NCI-H2227 treated with DMSO at 0.1 percent for 48 hours (cell line): ENCODE measurements at places on chromosomes 16 and 17.

- DNase-seq, result no peak
These were observed 45.7 kb downstream of the TMEM186 start for GRCh38 chr16:8751481-8752311.

DNA sequence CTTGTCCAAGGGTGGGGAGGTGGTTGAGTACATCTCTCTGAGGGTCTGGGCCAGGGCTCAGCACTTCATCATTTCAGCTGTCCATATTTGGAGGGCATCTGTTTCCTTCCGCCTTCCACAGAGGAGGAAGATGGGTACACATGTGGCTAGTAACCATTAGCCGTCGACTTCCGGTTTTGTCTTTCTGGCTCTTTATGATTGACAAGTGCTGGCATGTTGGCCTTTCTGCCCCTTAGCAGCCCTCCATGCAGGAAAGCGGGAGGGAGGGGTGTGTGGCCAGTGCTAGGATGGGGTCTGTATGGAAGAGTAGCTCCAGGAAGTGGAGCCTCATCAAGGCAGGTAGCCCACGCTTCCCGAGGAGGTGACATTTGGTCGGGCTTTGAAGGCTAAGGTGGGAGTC is 69.6 kb downstream of the RAI1 start:
- no peak for DNase-seq

GRCh38 chr17:82120148-82120547 is 22.1 kb upstream of the FASN start:
- no peak for DNase-seq

DNA sequence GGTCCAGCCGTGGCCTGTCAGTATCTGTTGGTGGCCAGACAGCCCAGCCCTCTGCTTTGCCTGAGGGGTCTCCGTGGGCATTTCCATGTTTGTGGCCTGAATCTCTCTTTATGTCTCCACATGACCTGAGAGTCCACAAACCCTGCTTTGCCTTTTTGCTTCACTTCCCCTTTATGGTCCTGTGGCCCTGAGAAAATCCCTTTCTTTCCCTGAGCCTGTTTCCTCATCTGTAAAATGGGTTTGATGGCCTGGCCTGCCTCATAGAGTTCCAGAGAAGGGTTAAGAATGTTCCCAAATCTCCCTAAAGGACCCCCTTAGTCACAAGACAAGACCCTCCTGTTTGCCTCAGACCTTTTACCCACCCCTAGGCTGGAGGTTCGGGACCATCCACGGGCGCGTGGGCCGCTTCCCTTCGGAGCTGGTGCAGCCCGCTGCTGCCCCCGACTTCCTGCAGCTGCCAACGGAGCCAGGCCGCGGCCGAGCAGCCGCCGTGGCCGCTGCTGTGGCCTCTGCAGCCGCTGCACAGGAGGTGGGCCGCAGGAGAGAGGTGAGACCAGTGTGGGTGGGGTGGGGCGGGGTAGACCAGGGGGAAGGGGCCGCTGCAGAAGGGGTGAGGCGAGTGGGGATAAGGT is 26.2 kb upstream of the ALKBH5 start:
- no peak for DNase-seq

DNA sequence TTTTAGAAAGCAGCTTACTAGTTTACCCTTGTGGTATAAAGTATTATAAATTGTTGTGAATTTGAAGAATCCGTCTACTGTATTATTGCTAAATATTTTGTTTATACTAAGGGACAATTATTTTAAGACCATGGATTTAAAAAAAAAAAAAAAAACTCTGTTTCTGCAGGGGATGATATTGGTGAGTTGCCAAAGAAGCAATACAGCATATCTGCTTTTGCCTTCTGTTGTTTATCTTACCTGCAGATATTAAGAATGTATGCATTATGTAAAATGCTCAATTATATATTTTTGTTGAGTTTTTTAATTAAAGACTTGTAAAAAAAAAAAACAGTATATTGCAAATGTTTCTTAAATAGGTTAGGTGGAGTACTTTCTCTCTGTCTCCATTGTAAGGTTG is 19.4 kb downstream of the WSB1 start:
- DNase-seq, result no peak

DNA sequence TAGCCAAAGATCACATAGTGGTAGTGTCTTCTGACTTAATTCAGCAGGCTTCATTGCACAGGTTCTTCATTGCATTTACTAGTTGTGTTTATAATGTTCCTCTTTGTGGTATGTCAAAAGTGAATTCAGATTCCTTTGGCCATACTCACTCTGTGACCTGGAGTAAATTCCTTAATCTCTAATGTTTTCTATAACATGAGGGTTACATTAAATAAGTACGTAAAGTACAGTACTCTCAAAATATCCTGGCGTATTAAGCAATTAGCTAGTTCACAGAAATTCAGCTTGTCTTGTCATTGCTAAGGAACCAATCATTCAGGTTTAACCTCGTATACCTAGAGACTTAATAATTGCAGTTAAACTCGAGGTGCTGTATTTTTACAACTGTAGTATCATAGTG is 4.2 kb downstream of the RPS6KB1 start:
- DNase-seq, result no peak

DNA sequence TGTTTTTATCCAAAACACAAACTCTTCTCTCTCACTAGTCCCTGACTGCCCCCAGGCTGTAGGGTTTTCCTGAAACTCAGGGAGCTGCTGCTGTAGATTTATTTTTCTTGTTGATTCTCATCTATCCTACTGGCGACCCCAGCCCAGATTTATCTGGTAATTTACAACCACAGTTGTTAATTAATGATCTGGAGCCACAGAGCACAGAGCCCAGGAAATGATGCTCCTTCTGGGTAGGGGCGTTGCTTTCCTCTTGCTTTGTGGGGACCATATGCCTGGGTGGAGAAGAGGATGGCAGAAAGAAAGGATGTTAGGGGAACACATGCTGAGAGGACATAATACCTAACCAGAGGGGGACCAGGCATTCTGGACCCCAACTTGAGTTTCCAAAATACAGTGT is 7.4 kb upstream of the ETV4 start:
- no peak for DNase-seq

DNA sequence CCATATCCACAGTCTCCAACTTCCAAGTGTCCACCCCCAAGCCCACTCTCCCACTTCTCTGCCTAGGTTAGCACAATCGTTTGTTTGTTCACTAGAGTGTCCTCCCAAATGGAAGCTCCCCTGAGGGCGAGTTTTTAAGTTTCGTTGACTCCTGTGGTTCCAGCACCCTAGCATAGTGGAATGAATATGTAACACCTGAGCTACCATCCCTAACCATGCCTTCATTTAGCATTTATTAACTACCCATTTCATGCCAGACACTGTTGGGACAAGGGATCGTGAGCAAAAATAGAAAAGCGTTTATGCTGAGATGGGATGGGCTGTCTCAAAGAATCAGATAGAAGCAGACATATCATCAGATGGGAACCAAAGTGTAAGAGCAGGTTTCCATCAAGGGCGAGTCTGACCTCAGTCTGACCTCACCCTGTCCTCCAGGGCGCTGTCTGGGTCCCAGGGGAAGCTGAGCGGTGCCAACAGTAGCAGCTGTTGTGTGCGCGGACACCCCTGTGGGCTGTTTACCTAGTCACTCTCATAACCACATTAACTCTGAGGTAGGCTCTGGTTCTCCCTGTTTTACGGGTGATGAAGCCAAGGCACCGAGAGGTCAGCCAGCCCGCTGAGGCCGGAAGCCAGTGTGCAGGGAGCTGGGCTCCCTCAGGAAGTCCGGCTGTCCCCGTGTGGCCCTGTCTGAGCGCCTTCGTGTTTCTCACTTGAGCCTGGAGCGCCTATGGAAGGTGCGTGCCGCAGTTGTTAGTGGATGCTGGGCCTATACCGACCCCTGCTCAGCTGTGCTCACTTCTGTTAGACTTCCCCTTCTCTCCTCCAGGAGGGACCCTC is 6.2 kb downstream of the CNP start:
- DNase-seq, result no peak

DNA sequence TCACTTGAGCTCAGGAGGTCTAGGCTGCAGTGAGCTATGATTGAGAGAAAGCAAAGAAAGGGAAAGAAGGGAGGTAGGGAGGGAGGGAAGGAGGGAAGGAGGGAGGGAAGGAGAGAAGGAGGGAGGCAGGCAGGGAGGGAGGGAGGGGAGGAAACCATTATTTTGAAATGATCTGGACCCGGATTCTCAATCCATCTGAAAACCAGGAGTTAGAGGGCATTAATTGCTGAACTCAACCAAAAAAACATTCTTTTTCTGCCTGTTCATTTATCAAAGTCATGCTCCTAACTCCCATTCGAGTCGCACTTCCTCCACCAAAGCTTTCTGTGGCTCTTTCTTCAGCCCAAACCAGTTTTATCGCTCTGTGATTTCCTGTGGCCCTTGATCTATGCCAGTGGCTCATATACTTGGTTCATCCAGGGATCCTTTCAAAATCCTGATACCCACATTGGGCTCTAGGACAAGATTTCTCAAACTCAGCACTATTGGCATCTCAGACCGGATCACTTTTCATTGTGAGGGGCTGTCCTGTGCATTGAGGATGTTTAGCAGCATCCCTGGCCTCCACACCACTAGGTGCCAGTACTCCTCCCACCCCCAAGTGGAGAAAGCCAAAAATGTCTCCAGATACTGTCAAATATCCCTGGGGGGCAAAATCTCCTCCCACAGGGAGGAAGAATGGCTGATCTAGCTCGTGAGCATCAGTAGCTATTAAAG is 38.2 kb downstream of the CMTM4 start:
- no peak for DNase-seq

DNA sequence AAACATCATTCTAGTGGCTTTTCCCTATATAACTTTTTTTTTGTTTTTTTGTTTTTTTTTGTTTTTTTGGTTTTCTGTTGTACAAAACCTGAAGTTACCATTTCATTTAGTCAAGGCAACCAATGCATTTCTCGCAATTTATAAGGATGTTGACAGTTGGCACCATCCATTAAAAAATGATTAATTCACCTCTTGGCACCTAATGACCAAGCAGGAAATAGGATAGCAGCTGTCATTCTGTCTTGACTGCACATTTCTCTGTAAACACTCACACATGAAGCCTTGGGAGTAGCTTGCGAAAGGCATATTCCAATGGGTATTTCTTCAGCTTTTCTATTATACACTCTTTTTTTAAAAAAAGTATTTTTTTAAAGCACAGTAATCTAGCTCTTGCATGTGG is 77.5 kb downstream of the SYCE1L start:
- DNase-seq, result no peak

DNA sequence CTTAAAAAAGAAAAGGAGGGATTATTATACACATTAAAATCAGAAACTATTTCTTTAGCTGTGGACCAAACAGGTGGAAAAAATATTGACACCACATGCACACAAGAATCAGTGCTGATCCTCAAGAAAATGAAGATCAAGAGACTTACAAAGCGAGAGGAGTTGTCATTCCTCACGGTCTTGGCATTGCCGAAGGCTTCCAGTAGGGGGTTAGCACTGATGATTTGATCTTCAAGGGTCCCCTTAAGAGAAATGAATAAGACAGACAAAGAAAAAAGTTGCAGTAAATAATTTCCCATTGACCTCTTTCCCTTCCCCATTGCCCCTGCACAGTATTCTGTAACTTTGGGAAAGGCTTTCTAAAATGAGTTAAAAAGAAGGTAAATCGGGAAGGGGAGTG is 6.0 kb downstream of the MYH4 start:
- DNase-seq, result no peak

DNA sequence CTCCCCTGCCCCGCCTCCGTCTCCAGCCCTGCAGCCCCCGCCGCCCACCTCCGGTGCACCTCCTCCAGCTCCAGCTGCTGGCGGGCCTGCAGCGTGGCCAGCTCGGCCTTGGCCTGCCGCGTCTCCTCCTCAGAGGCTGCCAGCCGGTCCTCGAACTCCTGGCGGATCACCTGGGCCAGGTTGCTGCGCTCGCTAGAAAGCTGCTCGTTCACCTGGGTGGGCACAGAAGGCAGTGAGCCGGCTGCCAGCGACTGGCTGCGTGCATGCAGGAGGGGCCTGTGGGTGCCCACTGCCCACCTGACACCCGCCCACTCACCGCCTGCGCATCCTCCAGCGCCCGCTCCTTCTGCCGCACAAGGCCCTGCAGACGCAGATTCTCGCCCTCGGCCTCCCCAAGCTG is 24.6 kb upstream of the AATK start:
- no peak for DNase-seq

DNA sequence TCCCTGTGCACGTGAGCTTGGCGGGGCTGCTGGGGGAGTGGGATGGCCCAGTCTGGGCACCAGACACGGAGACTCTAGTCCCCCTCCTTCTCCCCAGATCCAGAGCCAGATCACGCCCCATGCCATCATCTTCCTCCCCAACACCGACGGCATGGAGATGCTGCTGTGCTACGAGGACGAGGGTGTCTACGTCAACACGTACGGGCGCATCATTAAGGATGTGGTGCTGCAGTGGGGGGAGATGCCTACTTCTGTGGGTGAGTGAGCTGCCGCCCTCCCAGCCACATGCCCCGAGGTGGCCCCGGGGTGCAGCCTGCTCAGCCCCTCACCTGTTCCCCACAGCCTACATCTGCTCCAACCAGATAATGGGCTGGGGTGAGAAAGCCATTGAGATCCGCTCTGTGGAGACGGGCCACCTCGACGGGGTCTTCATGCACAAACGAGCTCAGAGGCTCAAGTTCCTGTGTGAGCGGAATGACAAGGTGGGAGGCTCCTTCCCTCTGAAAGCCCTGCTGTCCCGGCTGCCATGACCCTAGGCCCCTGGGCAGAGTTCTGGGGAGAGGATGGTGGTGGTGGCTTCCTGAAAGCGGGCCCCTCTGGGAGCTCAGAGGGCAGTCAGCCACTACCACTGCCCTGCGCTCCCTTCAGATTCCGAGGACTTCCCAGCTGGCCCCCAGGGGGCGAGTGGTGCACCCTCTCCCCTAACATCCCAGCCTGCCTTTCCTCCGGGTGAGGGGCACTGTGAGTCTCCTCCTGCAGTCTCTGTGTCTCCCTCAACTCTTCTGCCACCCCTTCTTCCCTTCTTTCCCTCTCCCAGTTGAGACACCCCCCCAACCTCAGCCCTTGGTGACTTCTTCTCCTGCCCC is 2.8 kb upstream of the C17orf107 start:
- no peak for DNase-seq

DNA sequence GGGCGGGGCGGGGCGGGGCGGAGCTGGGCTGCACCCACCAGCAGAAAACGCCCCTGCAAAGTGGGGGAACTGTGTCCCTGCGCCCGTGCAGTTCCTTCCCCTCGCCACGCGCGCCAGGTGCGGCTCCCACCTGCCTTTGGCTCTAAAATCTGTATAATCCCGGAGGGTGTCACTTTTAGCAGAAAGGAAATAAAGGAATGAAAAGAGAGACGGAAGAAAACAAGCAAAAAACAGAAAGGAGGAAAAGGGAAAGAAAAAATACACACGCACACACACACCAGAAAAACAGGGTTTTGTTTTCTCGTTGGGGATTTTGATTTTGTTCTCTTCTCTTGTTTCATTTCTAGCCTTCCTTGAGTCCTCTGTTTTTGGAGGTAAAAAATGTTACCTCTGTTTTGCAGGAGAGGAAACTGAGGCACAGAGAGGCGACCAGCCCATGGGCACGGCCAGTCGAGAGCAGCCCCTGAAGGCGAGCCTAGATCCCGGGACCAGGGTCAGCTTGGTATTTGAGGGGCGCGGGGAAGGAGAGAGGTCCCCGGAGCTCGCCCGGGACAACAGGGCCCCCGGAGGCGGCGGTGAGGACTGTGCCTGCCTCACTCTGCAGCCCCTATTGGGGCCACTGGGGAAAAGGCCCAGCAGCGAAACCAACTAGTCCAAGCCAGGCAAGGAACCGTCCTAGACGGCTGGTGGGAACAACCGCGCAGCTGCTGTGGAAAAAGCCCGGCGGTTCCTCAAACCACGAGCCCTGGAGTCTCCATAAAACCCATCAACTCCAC is 594 bp upstream of the CARHSP1 start:
- DNase-seq, result no peak
